Renal cortex interstitium (tissue), 15 donors: ENCODE measurements at places on chromosomes 11 and 22. TPM values are rescaled to one million over a fixed set of nuclear protein-coding genes. Genes with fewer than 3 reads are reported as not detected.

TPH1 gene
- 0.92 TPM for polyA plus RNA-seq

CENPM gene
- polyA plus RNA-seq: 17.7 TPM

MIAT gene
- polyA plus RNA-seq: 0.52 TPM

MPST gene
- polyA plus RNA-seq: 71.3 TPM

NAT10 gene
- polyA plus RNA-seq: 56.6 TPM

DNA sequence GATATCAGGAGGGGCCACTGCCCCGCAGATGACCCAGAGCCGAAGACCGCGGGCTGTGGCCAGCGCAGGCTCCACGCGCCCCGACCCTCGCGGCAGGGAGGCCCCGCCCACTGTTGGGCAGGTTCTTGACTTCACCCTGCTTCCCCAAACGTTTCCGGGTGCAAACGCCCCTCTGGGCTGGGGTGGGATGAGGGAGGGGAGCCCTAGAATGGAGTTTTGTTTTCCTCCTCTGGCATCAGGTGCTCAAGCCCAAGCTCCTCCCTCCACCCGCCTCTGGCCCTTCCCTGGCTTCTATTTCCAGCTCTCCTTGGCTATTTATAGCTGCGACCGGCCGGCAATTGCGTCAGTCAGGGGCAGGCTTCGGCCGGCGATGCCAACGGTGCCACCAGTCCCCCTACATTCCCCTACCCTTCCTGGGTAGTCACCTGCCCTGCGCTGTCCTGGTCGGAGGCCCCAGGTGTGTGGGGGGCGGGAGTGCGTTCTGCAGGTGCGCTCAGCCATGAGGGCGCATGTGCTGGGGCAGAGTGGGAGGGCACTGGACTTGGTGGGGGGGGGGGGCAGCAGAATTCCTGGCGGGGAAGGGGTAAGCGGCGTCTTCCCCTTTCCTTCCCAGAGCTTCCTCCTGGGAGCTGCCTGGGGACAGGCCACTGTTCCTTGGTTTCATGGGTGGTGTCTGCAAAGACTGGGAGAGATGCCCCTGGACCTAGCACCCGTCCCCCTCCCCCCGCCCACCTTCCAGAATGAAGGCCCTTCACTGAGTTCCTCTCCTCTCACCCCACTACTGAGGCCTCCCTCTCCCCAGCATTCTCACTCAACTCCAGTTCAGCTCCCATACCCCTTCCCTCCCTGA, 23.6 kb downstream of the DUSP8 start:
- no peak for DNase-seq

DNA sequence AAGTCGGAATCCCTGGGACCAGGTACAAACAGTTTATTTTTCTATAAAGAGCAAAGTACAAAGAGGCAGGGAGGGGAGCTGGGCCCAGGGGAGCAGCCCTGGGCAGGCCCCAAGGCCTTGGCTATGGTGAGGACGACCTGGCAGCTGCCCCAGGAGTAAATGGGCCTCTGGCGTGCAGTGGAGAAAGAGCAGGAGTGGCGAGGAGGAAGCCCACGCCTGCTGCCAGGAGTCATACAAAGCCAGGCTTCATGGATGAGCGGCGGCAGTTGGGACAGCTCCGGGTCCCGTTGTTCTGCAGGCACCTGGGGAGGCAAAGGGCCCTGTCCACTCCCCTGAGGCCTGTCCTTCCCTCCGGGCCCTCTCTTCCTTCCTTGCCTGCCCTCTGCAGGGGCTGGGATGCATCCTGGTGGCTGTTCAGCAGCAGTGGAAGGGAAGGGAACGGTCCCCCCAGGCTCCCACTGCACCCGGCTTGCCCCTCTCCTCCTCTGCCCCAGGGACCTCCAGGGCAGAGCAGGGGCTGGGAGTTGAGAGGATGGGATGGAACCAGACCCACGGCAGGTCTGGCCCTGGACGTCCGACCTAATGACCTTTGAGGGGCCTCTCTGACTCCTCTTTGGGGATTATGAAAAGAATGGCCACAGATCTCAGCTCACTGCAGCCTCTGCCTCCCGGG, 11.1 kb downstream of the RAPSN start:
- no peak for DNase-seq

DNA sequence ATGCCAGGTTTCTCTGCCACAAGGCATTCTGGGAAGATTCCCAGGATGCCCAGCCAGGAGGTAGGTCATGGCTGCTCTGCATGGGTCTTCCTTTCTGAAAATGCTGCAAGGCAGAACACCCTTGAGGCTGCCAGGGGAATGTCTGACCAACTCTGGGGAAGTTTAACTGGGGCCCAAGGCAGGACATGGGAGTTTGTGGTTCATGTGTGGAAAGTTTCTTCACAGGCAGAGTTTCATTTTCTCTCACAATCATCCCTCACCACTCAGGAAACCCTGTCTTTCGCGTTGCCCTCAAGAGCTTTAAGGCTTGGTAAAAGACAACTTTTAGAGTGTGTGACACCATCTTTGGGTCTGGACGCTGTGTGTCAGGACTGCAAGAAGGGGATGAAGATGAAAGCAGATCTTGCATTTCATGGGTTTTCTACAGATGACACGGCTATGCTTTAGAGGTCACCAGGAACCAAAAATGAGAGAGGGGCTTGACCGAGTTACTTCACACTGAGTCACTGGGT, 133.5 kb downstream of the CD44 start:
- DNase-seq: no peak

- DNase-seq: no peak
Measured at GRCh38 chr11:96472085-96472484, 82.3 kb downstream of the JRKL start.

- no peak for DNase-seq
Measured at GRCh38 chr11:33588056-33588455, 112.6 kb downstream of the C11orf91 start.

DNA sequence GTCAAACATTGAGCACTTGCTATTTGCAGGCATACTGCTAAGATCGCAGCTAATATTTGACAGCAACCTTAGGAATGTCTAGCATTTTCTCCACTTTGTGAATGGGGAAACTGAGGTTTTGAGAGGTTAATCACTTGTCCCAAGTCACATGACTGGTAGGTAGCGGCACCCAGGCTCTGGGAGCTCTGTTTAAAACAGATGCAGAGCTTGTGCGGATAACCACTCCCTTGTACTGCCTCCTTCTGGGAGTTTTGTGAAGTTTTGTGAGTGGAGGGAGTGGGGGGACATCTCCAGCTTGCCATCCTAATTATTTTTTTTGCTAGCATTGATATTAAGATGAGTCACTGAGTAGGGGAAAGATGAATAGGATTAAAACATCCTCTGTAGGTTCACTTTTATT, 134.7 kb downstream of the GRIK4 start:
- no peak for DNase-seq

DNA sequence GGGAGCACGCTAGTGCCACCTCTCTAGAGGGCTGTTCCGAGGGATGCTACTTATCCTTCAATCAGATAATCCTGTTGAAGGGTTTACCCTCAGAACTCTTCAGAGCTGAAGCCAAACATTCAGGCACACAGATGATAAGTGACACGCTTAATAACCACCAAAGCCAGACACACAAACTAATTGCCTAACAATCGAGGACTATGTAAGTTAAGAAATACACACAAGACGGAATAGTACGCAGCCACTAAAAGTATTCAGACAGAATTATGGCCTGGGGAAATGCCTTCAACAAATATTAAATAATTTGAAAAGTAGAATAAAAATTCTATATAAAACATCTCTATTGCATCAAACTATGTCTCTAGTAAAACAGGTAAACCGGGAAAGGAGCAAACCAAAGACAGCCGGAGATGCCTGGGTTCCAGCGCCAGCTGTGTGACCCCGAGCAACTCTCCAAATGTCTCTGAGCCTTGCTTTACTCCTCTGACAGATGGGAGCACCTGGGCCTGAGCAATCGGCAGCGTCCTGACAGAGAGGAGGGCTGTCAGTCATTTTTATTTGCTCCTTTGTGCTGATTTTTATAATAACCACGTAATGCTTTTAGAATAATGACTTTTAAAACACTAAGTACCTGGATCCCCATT, 11.3 kb downstream of the LRFN4 start:
- DNase-seq: no peak

DNA sequence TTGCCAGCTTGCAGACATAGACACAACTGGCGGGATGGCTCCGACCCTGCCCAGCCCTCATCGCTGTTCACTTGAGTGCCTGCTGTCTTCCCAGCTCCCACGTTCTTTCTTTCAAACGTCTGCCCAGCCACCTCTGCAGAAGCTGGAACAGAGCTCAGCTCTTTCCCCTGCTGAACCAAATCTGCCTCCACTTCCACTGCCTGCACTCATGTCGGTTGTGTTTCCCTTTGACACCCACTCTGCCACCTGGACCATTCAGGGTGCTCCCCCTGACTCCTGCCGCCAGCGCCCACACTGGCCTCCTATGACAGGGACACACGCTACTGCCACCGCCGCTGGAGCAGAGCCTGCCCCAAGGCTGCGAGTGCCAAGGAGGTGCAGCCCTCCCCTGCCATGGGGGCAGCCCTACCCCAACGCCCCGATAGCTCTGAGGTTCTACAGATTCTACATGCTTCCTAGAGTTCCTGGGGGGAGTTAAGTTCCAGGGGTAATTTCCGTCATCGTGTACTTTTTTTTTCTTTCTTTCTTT, 37.9 kb downstream of the TST start:
- no peak for DNase-seq

- no peak for DNase-seq
Measured at GRCh38 chr11:65104628-65105027, 7.0 kb upstream of the TM7SF2 start.

DNA sequence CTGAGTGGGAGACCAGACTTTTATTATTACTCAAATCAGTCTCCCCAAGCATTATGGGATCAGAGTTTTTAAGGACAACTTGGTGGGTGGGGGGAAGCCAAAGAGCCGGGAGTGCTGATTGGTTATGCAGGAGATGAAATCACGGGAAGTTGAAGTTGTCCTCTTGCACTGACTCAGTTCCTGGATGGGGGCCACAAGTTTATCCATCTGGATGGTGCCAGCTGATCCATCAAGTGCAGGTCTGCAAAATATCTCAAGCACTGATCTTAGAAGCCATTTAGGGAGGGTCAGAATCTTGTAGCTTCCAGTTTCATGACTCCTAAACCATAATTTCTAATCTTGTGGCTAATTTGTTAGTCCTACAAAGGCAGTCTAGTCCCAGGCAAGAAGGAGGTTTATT, 53.5 kb upstream of the LMO1 start:
- no peak for DNase-seq

DNA sequence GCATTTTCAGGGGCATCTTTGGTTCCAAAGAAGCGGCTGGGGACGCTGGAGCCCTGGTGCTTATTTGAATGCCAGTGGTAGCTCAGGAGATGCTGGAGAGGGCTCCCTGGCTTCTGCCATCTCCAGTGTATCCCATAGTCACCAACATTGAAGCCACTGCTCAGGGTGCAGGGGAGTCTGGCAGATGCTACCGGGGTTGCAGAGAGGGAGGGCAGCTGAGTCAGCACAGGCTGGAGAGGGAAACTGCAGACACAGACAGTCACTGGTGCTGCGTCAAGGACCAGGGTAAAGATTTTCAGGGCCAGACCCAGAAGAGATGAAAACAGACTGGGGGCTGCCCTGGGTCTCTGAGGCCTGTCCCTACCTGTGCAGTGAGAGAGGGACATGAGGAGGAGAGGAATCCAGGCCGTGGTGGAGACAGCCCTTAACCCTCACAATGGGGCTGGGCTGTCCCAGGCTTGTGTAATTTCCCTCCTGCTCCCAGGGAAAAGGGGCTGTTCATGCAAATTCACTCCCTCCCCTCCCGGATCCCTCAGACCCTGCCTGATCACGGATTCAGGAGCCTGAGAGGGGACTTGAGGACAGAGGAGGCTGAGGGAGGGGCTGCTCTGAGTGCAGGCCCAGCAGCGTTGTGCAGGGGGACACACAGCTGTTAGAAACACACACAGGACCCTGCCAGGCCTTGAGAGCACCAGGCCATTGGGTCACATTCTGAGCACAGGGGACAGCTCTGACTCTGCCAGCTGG, 126.9 kb upstream of the GRK3 start:
- DNase-seq: no peak
